ENCODE measurements at places on chromosomes 3 and 15. TPM values are rescaled to one million over a fixed set of nuclear protein-coding genes. Genes with fewer than 3 reads are reported as not detected.

The DPH6 gene
- 12.1 TPM for total RNA-seq

The A4GNT gene
- not detected for total RNA-seq

The STAC gene
- 44.7 TPM for total RNA-seq

The BOC gene
- total RNA-seq = 1.3 TPM

The GOLGA6L10 gene
- total RNA-seq = 0.19 TPM

The GP9 gene
- not detected for total RNA-seq

The TRIM42 gene
- total RNA-seq = not detected

The PLIN1 gene
- total RNA-seq = under 0.01 TPM
